ENCODE measurements at places on chromosomes 5 and 9. TPM values are rescaled to one million over a fixed set of nuclear protein-coding genes. Genes with fewer than 3 reads are reported as not detected.

The N4BP3 gene
- 38.2 TPM for total RNA-seq

DNA sequence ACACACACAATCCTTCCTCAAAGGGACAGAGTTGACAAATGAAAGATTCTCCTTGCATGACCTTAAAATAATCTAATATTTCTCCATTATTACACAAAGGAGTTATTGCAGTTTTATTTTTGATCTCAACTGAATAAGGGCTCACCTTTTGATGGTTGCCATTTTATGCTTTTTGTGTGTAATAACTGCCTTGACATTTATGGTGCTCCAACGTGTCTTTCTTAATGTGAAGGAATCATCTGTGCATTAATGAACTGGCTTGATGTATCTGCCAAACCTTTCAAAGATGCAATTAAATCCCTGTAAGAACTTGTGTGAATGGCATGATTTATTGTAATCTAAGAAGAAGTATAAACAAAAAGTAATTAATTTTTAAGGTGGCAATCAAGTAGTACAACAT, 1519.8 kb upstream of the CDH9 start:
- no peak overlapping the region for H3K27ac ChIP-seq
- H3K4me3 ChIP-seq, result no peak overlapping the region
- DNase-seq, result no peak
- no peaks in the 10 kb centered on the region for H3K4me1 ChIP-seq
- H3K36me3 ChIP-seq, result no peaks in the 10 kb centered on the region

The FAM78A gene
- 26.6 TPM for total RNA-seq

The MYO10 gene
- total RNA-seq, result 144 TPM

GRCh38 chr5:169300468-169301385, at the start of gene SLIT3:
Gene SLIT3 (minus strand): TSS chr5:169301139. CDS start chr5:169300709, 430 bp downstream.
- H3K4me3 ChIP-seq, result peak within 1 kb of the TSS; percentile 3
- peaks cover 4% of the 10 kb centered on the region for H3K4me1 ChIP-seq
- H3K27ac ChIP-seq, result no peak within 1 kb of the TSS
- peak; percentile 72 for DNase-seq

DNA sequence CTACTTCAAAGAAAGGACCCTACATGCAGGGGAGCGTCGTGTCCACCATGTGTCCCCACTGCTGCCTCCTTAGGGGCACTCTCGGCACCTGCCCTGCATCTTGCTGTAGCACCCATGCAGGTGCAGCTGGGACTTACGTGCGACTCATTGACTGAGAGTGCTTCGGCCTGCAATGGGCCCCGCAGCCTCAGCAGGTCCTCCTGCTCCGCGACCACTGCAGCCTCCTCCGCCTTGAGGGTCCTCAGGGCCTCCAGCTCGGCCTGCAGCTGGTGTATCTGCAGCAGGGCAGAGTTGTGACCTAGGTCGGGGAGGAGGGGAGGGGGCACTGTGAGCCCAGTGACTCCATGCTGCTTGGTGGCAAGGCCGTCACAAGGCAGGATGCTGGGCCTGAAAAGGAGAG, 27.1 kb downstream of the ARPC5L start:
- DNase-seq, result no peak
- no peak overlapping the region for H3K27ac ChIP-seq
- H3K4me1 ChIP-seq, result no peaks in the 10 kb centered on the region
- H3K4me3 ChIP-seq, result no peak overlapping the region

The ANXA2R gene
- 6.6 TPM for total RNA-seq

GRCh38 chr5:6832994-6833393, 119.8 kb downstream of the TENT4A start:
- H3K4me3 ChIP-seq, result no peak overlapping the region
- no peaks in the 10 kb centered on the region for H3K27me3 ChIP-seq
- H3K36me3 ChIP-seq, result no peaks in the 10 kb centered on the region
- DNase-seq, result peak; percentile 11
- no peaks in the 10 kb centered on the region for H3K4me1 ChIP-seq
- H3K27ac ChIP-seq, result no peak overlapping the region

The PRR7 gene
- total RNA-seq, result 6.5 TPM

DNA sequence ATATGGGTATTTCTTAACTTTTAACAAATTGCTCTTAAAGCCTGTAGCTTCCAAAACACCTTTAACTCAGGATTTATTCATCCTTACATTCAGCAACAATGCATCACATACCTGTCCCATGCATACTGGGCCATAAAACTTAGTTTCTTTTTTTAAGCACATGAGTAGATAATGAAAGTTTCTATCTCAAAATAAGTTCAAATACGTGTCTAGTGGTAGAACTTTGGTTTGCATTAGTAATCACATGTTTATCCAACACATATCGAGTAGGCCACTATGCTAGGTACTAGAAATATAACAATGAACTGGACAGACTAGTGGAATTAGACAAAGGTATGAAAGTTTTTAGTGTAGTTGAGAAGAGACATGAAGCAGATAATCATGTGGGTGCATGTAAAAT, 99.6 kb downstream of the DOCK2 start:
- H3K4me1 ChIP-seq, result no peaks in the 10 kb centered on the region
- H3K27me3 ChIP-seq, result no peaks in the 10 kb centered on the region
- H3K36me3 ChIP-seq, result no peaks in the 10 kb centered on the region
- no peak for DNase-seq
- H3K27ac ChIP-seq, result no peak overlapping the region

All from endothelial cell of umbilical vein (primary cell).